ENCODE measurements at places on chromosomes 6 and 20. TPM values are rescaled to one million over a fixed set of nuclear protein-coding genes. Genes with fewer than 3 reads are reported as not detected.

- no peak for DNase-seq
- H3K4me3 ChIP-seq = no peak overlapping the region
- H3K36me3 ChIP-seq = no peaks in the 10 kb centered on the region
- H3K4me1 ChIP-seq = peaks cover 3% of the 10 kb centered on the region
These were observed 79.6 kb downstream of the TTLL2 start for GRCh38 chr6:167404385-167405049.

Gene PRDM1
- 0.37 TPM for total RNA-seq

Gene OR2W1
- not detected for total RNA-seq

- H3K27ac ChIP-seq = no peak overlapping the region
- H3K27me3 ChIP-seq = no peaks in the 10 kb centered on the region
- no peak for DNase-seq
- no peaks in the 10 kb centered on the region for H3K4me1 ChIP-seq
- no peaks in the 10 kb centered on the region for H3K36me3 ChIP-seq
These were observed 279.3 kb downstream of the BMP7 start for GRCh38 chr20:56986931-56987720.

Gene TCF21
- 0.22 TPM for total RNA-seq

DNA sequence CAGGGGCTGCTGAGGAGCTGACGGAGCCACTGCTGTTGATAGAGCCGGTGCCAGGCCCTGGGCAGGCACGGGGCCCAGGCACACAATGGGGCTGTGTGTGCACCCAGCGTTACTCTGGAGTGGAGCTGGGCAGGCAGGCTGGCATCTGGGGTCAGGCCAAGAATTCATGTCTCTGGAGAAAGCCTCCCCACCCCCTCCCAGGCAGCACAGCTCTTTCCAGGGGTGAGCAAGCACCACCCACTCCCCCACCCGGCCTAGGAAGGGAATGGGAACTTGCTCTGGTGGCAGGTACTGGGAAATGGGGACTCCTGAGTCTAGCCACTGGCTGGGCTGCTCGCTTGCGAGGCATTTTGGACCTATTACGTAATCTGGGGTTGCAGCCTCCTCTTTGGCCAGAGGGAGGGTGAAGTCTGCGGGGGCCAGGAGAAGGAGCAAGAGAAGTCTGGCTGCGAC lies 22.7 kb downstream of the TFEB start:
- H3K27me3 ChIP-seq = no peaks in the 10 kb centered on the region
- H3K27ac ChIP-seq = no peak overlapping the region
- DNase-seq = no peak
- H3K4me1 ChIP-seq = no peaks in the 10 kb centered on the region
- H3K4me3 ChIP-seq = no peak overlapping the region
- H3K36me3 ChIP-seq = no peaks in the 10 kb centered on the region

- H3K27me3 ChIP-seq = no peaks in the 10 kb centered on the region
- no peaks in the 10 kb centered on the region for H3K4me1 ChIP-seq
- H3K36me3 ChIP-seq = no peaks in the 10 kb centered on the region
These were observed 90.0 kb upstream of the IFNGR1 start for GRCh38 chr6:137309078-137309762.

DNA sequence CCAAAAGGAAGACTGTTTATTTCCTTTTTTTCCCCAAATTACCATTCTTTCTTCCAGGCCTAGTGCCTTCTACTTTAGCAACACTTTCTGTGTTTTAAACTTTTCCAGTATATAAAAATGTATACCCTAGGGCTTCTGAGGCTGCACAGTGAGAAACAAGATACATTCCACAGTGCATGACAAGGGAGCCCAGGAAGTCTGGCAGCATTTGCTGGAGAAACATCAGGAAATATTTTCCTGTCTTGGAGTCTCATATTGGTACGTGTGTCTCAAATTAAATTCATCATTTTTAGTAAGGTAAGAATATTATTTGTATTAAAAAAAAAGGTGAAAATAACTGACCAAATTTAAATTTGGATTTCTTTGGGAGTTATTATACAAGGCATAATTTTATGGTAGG lies 662.6 kb downstream of the RFPL4B start:
- DNase-seq = no peak
- no peaks in the 10 kb centered on the region for H3K4me1 ChIP-seq
- H3K27ac ChIP-seq = no peak overlapping the region
- H3K27me3 ChIP-seq = no peaks in the 10 kb centered on the region
- H3K36me3 ChIP-seq = no peaks in the 10 kb centered on the region
- no peak overlapping the region for H3K4me3 ChIP-seq

Gene NRSN1
- 0.19 TPM for total RNA-seq

GRCh38 chr6:15906420-15907016 lies 222.4 kb upstream of the MYLIP start:
- no peak for DNase-seq
- no peaks in the 10 kb centered on the region for H3K4me1 ChIP-seq
- no peak overlapping the region for H3K4me3 ChIP-seq
- H3K27me3 ChIP-seq = no peaks in the 10 kb centered on the region

Gene SIRPB2
- not detected for total RNA-seq

GRCh38 chr6:1949538-1949937 lies 295.9 kb downstream of the GMDS start:
- H3K27ac ChIP-seq = no peak overlapping the region
- DNase-seq = no peak
- H3K36me3 ChIP-seq = no peaks in the 10 kb centered on the region
- H3K4me1 ChIP-seq = no peaks in the 10 kb centered on the region
- no peak overlapping the region for H3K4me3 ChIP-seq

Gene FILIP1
- total RNA-seq = 22.6 TPM

Gene HLA-DRB5
- 3.4 TPM for total RNA-seq

Gene CDH26
- total RNA-seq = not detected

- no peak overlapping the region for H3K4me3 ChIP-seq
- peaks cover 6% of the 10 kb centered on the region for H3K4me1 ChIP-seq
- DNase-seq = no peak
- H3K27me3 ChIP-seq = no peaks in the 10 kb centered on the region
- H3K27ac ChIP-seq = no peak overlapping the region
These were observed 258.4 kb downstream of the HDGFL1 start for GRCh38 chr6:22827760-22828159.

DNA sequence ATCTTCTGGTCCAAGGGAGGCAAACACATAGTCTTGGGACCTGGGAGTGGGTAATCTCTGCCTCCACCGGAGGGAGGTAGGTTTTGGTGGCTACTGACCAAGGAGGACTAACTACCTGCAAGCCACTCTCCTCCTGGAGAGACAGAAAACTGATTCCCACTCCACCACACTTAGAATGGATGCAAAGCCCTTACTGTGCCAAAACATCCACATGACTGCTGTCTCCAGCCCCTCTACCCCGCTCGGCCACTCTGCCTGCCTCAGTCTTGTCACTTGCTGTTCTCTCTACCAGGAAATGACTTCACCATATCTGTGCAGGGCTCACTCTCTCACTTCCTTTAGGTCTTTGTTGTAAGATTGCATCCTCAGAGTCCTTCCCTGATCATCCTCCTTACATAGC lies 129.5 kb upstream of the ARG1 start:
- H3K4me1 ChIP-seq = no peaks in the 10 kb centered on the region
- no peak overlapping the region for H3K4me3 ChIP-seq
- H3K27me3 ChIP-seq = no peaks in the 10 kb centered on the region
- DNase-seq = no peak

GRCh38 chr6:74439123-74439811 lies 743.3 kb downstream of the CD109 start:
- H3K36me3 ChIP-seq = no peaks in the 10 kb centered on the region
- no peak for DNase-seq
- no peak overlapping the region for H3K27ac ChIP-seq

- H3K4me3 ChIP-seq = no peak overlapping the region
- H3K27me3 ChIP-seq = no peaks in the 10 kb centered on the region
- H3K4me1 ChIP-seq = peaks cover 20% of the 10 kb centered on the region
These were observed 47.1 kb upstream of the EDN3 start for GRCh38 chr20:59253325-59253724.

GRCh38 chr6:16285467-16286150 lies 47.2 kb downstream of the GMPR start:
- no peak overlapping the region for H3K4me3 ChIP-seq
- H3K36me3 ChIP-seq = no peaks in the 10 kb centered on the region
- H3K4me1 ChIP-seq = no peaks in the 10 kb centered on the region
- H3K27ac ChIP-seq = no peak overlapping the region

Gene PRRT1
- total RNA-seq = not detected

DNA sequence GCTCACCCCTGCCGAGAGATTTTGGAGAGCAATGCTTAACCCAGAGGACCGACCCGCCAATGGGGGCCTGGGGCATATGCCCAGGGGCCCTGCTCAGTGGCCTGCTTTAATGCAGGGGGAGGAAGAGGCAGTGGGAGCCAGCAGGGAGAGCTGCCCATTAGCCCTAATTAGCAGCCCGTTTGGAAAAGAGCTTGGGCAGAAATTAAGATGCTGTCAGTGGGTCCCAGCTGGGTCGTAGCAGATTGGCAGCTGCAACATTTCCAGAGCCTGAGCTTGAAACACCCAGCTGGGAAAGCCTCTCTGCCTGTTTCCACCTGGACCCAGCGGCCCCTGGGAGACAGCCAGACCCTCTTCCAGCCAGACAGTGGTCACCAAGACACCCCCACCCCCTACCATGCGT lies 39.5 kb downstream of the CD40 start:
- no peaks in the 10 kb centered on the region for H3K36me3 ChIP-seq
- H3K27me3 ChIP-seq = no peaks in the 10 kb centered on the region
- no peak overlapping the region for H3K27ac ChIP-seq

Gene KIFC1
- total RNA-seq = 93.9 TPM

Gene COL10A1
- not detected for total RNA-seq

Gene CASS4
- total RNA-seq = 0.09 TPM

Gene CCND3
- total RNA-seq = 7.6 TPM

- DNase-seq = no peak
- H3K27me3 ChIP-seq = no peaks in the 10 kb centered on the region
- no peak overlapping the region for H3K4me3 ChIP-seq
- H3K27ac ChIP-seq = no peak overlapping the region
- H3K4me1 ChIP-seq = no peaks in the 10 kb centered on the region
- H3K36me3 ChIP-seq = no peaks in the 10 kb centered on the region
These were observed 34.5 kb upstream of the AHI1 start for GRCh38 chr6:135531954-135532490.

Gene LAMA2
- 1.5 TPM for total RNA-seq

GRCh38 chr6:169719117-169719516 lies 5.2 kb downstream of the PHF10 start:
- peaks cover 19% of the 10 kb centered on the region for H3K36me3 ChIP-seq
- no peak for DNase-seq
- H3K4me1 ChIP-seq = peaks cover 20% of the 10 kb centered on the region
- H3K27ac ChIP-seq = no peak overlapping the region
- H3K27me3 ChIP-seq = no peaks in the 10 kb centered on the region
- H3K4me3 ChIP-seq = no peak overlapping the region

Gene MCHR2
- total RNA-seq = not detected

Gene GRM1
- total RNA-seq = 0.79 TPM

- no peaks in the 10 kb centered on the region for H3K27me3 ChIP-seq
- DNase-seq = no peak
- no peaks in the 10 kb centered on the region for H3K36me3 ChIP-seq
- H3K4me3 ChIP-seq = no peak overlapping the region
- H3K4me1 ChIP-seq = no peaks in the 10 kb centered on the region
- no peak overlapping the region for H3K27ac ChIP-seq
These were observed 21.0 kb upstream of the RNF217 start for GRCh38 chr6:124941259-124941658.

Gene ZBTB46
- total RNA-seq = 8.1 TPM

DNA sequence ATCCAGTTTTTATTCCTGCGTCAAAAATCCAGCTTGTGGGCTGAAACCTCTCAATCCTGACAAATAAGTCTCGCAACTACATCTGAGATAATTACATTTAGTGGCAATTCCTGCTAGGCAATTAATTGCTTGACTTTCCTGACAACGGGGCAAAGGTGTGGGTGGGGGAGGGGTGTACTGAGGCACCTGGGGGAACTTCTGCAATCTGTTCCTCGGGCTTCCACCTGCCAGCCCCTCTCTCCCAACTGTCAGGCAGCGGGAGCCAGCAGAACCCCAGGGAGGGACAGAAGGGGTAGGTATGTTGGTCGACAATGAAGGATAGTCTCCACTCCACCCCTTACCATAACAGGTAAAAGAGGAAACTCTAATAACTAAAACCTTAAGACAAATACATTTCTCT lies 6.8 kb downstream of the C6orf52 start:
- peaks cover 28% of the 10 kb centered on the region for H3K4me1 ChIP-seq
- no peak for DNase-seq
- no peak overlapping the region for H3K27ac ChIP-seq

GRCh38 chr20:21237956-21238799 lies 65.0 kb upstream of the XRN2 start:
- no peak overlapping the region for H3K27ac ChIP-seq
- no peaks in the 10 kb centered on the region for H3K27me3 ChIP-seq
- H3K4me3 ChIP-seq = no peak overlapping the region
- no peak for DNase-seq

DNA sequence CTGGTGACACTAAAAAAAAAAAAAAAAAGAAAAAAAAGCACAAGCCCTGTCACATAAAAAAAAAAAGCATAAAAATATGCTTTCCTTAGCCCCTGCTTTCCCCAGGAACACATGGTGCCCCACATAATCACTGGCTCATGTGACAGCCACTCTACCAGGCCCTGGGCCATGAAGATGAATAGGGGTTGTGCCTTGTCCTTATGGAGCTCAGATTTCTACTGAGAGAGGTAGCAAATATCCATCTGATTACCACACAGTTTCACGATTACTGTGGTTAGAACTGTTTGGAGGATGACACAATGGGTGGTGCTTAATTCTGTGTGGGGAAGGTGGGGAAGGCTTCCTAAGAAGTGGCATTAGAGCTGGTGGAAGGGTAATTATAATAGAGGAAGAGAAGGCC lies 9.3 kb downstream of the RAET1E start:
- H3K36me3 ChIP-seq = no peaks in the 10 kb centered on the region
- no peaks in the 10 kb centered on the region for H3K4me1 ChIP-seq
- no peak for DNase-seq
- no peak overlapping the region for H3K4me3 ChIP-seq

Data from neural progenitor cell (in vitro differentiated cells).